Stimulated activated CD8-positive, alpha-beta memory T cell treated with anti-CD3 and anti-CD28 coated beads, Interleukin-4, amount 100 ng/mL, for 1 hour (primary cell): ENCODE measurements at places on chromosomes 7 and 10.

- no peak for DNase-seq
Measured at GRCh38 chr10:30803892-30804322, 174.4 kb upstream of the LYZL2 start.

DNA sequence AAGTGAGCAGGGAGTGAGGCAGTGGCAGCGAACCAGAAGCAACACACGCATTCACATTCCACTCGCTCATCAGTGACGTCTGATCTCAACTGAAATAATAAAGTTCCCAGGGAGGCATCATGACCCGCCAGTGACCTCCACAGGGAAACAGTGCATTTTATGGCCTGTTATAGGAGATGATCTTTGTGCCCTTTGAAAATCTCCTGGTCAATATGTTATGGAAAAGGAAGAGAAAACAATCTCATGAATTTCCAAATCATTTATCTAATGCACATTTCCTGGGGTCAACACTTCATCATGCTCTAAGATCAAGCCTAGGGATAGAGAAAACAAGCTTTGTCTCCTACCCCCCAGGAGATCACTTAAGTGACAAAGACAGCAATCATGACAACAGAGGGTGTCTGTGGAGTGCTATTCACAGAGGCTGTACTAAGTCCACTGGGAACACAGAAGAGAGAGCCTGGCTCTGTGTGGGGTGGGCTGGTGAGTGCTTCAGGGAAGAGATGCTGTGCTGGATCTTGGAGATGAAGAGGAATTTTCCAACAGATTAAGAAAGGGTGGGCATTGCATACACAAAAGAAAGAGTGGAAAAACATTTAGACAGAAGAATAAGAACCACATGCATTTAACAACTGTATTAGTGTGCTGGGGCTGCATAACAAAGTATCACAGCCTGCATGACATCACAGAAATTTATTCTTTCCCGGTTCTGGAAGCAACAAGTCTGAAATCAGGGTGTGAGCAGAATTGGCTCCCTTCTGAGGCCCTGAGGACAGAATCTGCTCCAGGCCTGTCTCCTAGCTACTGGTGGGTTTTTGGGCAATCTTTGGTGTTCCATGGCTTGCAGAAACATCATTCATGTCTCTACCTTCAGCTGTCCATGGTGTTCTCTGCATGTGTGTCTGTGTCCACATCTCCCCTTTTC, 613.9 kb upstream of the IGFBP3 start:
- no peak for DNase-seq

DNA sequence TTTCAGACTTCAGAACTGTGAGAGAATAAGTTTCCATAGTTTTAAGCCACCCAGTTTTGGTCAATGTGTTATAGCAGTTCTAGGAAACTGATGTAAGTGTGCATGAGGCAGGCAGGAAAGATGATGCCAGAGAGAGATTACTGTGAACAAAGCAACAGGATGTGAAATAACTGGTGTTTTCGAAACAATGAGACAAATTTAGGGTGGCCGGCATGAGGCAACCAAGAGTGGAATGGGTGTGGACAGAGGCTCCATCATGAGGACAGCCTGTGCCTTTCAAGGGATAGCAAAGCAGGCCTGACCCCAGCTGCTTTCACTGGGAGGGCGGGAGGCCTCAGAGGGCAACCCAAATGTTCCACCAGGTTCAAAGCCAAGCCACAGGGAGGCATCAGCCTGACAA, 67.3 kb upstream of the UCN3 start:
- no peak for DNase-seq

- DNase-seq = no peak
Measured at GRCh38 chr7:34825221-34825620, 167.2 kb downstream of the NPSR1 start.

DNA sequence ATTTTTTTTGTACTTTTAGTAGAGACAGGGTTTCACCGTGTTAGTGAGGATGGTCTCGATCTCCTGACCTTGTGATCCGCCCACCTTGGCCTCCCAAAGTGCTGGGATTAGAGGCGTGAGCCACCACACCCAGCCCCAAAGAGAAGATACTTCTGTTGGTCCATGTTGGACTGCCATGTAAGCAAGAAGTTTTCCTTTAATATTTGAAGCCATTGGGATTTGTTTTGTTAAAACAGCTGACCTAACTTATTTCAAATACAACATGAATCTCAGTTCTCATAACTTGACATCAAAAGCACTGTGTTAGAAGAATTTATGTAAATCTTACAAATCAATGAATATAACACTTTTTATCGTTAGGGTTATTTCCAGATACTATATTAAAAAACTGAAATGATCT, 302.4 kb downstream of the SDHAF3 start:
- DNase-seq = no peak

DNA sequence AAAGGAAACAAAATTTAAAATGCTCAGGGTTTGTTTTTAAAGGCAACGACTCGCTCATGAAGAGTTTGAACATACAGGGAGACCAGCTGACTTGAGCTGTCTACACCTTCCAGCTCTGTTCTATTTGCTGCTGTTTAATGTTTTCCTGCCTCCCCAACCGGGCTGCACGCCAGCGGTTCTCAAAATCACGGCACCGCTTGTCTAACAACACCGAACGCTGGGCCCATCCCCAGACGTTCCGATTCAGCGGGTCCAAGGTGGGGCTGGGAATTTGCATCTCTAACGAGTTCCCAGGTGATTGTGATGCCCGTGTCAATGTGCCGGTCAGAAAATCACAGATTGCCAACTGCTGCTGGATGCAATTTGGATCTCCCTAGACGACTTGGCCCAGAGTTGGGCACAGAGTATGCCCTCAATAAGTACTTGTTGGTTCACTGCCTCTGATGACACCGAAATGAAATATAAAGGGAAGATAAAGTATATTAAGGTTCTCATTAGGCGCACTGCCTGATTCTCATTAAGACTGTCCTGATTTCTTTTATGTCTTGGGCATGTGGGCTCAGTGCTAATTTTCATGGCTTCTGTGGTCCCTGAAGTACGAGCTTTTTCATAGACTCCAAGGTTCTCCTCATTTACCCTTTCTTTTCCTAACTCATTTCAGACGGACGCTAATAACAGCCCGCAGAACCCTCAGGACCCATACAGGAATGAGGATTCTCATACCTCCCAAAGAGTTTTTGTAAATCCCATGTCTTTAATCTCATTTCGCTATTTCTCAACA, 28.5 kb downstream of the CELF2 start:
- DNase-seq = no peak

DNA sequence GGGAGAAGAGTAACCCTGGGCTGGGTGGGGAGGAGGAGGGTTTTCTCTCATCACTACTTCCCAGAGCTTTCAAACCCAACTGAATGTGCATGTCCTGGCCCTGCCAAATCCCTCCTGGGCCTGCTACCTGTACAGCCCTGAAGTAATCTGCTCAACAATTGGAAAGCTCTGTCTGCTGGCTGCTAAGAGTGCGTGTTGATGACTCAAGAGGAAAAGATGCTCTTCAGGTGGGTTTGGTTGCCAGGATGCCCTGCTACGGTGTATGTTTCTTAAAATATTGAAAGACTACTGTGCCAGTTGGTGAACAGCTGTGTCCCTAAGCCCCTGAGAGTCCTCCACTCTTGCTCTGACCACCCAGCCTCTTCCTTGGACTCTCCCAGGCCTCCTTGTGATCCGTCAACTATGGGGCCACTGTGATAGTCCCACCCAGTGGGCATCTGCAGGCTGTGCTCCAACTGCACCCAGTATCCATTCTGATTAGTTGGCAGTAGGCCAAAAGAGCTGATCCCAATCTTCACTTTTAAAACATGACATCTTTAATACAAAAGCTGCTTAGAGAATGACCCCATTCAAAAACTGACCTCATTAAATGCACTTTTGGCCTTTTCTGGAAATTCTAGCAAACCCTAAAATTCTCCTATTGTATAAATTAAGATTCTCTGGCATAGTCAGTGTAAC, 85.6 kb downstream of the AOAH start:
- no peak for DNase-seq

DNA sequence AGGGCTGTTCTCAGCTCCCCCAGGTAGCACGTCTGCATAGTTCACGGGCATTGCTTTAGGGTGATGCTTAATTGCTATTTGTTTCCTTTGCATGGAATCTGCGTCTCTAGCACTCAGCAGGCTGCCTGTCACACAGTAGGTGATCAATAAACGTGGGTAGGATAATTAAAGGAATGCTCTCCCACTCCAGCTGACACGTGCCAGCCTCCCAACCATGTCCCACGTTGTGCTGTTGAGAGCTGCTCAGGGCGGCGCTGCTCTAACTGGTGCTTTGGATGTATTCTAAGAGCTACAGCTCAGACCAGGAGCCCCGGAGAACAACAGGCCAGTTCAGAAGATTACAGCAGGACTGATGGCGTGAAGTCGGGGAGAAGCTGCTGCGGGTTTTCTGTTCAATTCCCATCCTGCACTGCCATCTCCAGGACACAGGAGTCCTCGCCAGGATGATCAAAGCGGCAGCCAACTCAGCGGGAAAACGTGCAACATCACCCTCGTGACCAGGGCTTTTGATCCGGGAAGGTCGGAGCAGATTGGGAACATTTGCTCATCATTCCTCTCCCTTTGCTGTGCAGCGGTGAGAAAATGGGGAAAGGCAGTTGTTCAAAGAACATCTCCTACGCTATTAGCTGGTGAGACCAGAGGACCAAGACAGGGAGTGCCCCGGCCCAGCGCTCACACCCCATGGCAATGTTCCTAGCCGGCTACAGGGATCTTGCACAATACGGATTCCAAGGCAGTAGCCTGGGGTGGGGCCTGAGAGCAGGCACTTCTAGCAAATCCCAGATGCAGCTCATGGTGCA, 50.5 kb upstream of the FOXK1 start:
- no peak for DNase-seq

DNA sequence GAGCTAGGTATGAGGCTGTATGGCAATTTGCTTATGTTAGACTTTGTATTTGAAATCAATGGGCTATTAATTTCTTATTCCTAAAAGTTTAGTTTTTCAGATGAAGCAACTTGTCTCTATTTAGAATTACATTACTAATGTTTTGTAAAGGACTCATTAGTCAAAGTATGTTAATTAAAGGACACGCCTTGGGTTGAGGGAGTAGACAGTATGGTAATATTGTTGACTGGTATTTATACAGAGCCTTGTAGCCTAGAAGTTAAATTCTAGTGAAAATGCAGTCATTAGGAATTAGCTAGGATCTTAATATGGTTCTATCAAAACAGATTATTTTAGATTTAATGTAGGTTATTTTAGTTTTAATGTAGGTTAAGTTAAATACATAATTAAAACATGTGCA, 6.2 kb downstream of the CDK14 start:
- DNase-seq = no peak

GRCh38 chr7:112370436-112370835, 79.8 kb upstream of the IFRD1 start:
- DNase-seq = no peak

GRCh38 chr7:112361154-112361553, 89.1 kb upstream of the IFRD1 start:
- no peak for DNase-seq

DNA sequence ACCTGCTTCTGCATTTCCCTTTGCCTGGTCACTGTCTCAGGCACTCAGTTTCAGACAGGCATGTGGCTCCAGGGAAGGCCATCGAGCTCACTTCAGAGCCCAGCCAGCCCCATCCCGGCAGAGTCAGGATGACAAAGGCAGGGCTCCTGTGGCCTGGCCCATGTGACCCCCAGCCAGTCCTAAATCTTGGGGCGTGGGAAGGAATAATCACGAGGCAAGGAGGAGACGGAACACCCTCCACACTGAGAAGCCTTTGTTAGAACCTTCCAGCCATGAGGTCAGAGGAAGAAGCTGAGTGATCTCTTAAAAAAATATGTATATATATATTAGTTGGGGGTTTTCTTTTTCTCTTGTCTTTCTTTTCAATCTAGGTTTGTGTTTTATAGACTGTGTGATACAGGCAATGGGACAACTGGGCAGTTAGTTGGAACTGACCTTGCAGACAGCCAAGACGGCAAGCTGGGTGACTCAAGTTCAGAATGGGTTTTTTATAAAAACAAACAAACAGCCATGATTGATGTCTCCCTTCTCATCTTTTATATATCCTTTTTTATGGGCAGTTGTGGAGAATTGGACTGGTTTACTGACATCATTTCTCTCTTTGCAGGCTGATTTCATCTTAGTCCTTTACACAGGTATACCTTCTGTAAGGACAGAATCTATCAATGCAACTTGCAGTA, 60.8 kb downstream of the CHN2 start:
- no peak for DNase-seq

- no peak for DNase-seq
Measured at GRCh38 chr10:79250259-79250658, 97.0 kb upstream of the PPIF start.

- no peak for DNase-seq
Measured at GRCh38 chr7:16851829-16852228, 30.0 kb downstream of the AGR3 start.

- DNase-seq = peak; percentile 77
Measured at GRCh38 chr7:30594540-30595435, at the start of gene GARS1. Gene GARS1 (plus strand): TSS chr7:30594878. CDS start chr7:30594922, 44 bp downstream.

DNA sequence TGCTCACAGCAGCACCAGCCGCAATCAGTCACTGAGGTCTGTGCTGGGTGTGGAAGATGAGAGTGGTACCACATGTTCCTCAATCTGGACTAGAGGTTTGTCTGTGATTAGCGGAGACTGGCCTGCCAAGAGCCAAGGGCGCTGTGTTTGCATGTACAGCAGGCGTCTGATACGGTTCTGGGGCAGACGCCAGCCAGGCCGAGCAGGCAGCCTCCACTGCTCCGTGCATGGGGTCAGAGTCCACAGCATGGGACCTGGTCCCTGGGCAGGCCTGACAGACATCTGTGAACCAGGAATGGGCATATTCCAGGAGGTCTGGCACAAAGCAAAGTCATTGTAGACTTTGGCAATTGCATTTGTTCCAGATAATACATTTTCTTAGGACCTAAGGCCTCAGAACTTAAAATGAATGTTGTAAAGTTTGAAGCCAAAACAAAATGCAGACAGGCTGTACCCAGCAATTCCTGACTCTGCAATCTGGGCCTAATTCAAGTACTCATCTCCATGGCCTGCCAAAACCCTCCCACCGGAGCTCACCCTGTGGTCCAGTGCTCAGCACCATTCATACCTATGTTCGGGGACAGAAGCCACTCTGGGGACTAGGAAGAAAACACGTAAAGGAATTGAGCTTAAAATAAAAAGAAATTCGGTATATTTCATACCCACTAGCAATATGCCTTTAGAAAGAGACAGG, 50.0 kb upstream of the FAM20C start:
- DNase-seq = no peak

GRCh38 chr7:15937571-15937970, 251.1 kb upstream of the MEOX2 start:
- DNase-seq = no peak

GRCh38 chr7:2802504-2803341, 41.4 kb downstream of the GNA12 start:
- DNase-seq = no peak

- no peak for DNase-seq
Measured at GRCh38 chr10:48456808-48457761, 147.8 kb downstream of the ARHGAP22 start.

GRCh38 chr10:10722422-10722821, 295.2 kb upstream of the CELF2 start:
- no peak for DNase-seq
